Kidney (tissue), 22 donors: ENCODE measurements at places on chromosomes 5 and 9. TPM values are rescaled to one million over a fixed set of nuclear protein-coding genes. Genes with fewer than 3 reads are reported as not detected.

DNA sequence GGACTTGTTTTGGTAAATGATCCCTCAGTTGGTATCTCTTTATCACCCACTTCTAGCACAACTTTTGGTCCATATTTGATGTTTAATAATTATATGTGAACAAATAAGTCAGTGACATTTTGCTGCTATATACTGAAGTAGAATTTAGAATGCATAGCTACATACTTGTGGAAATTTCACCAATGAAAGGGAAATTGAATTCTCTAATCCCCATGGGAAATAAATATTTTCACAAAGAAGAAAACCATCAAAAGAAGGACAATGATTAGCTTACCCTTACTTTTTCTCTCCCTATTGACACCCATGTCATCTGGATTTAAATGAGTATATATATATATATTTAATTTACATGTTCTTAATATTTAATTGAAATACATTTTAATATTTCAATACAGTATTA is 94.3 kb upstream of the DAB2 start:
- DNase-seq: no peak

DNA sequence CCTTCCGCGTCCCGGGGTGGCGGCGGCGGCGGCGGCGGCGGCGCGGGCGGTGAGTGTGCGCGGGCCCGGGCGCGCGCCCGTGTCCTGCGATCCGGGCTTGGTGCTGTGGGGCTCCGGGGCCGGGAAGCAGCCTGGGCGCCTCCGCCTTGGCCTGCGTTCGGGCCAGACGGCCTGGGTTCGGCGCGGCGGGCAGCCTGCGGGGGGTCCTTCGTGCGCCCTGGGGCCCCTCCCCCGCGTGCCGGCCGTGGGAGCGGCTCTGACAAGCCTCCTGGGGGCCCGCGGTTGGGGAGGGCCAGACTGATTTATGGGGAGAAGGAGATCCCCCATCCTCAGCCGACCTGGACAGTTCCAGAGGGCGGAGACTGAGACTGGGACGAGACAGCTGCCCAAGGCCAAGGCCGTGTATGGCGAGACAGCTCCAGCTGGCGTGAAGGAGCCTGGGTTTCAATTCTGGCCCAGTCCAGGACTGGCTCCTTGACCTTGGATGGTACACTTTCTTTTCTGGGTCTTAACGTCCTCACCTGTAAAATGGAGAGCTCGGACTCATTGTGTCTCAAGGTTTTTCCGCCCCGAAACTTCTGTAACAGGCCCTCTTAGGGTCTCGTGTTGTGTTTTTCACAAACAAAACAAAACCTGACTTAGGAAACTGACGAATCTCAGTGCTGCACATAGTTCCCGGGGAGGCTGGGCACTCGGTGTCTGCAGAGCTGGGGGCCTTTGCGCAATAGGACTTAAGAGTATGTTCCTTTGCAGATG is 603 bp downstream of the TMEM268 start:
- DNase-seq: peak; percentile 90

DNA sequence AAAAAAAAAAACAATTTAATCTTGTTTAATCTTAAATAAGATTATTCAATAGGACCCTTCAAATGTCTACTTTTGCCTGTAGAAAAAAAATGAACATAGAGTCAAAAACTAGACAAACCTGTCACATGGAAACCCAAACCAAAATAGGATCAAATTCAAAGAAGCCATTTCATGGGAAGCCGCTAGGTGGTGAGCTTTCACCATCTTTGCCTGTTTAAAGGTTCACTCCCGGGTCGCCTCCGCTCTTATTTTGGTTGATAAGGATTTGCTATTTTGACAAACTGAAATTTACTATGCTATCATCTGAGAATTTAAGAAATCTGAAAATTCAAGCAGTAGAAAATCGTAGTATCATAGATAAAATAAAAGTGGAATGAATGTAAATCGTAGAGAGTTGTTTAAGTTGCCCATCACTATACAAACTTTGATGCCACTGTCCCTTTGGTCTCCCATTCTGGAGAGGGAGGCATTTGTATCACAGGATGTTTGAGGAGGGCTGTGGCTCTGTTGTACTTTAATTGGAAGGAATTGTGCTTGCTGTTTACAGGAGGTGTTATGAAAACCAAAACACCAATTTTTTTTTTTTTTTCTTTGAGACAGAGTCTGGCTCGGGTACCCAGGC is 43.5 kb upstream of the DNAH5 start:
- DNase-seq: no peak

GRCh38 chr5:3009605-3010004 is 258.1 kb upstream of the IRX2 start:
- no peak for DNase-seq

DNA sequence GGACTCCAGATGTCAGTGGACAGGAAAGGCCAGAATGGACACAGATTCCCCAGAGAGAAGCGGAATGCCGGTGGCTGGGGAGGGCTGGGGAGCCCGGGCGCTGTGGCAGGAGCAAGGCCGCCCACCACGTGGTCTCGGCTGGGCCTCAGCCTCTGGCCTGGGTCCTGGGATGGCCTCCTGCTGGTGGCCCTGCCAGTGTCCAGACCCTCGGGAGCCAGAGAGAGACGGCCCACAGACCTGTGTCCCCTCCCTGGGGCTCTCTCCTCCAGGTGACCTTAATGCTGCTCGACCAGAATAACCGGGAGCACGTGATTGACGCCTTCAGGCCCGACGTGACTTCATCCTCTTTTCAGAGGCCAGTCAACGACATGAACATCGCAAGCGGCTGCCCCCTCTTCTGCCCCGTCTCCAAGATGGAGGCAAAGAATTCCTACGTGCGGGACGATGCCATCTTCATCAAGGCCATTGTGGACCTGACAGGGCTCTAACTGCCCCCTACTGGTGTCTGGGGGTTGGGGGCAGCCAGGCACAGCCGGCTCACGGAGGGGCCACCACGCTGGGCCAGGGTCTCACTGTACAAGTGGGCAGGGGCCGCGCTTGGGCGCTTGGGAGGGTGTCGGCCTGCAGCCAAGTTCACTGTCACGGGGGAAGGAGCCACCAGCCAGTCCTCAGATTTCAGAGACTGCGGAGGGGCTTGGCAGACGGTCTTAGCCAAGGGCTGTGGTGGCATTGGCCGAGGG is 19.0 kb downstream of the FBXW5 start:
- DNase-seq: no peak

- no peak for DNase-seq
These were observed 17.8 kb downstream of the RGS3 start for GRCh38 chr9:113481176-113481787.

DNA sequence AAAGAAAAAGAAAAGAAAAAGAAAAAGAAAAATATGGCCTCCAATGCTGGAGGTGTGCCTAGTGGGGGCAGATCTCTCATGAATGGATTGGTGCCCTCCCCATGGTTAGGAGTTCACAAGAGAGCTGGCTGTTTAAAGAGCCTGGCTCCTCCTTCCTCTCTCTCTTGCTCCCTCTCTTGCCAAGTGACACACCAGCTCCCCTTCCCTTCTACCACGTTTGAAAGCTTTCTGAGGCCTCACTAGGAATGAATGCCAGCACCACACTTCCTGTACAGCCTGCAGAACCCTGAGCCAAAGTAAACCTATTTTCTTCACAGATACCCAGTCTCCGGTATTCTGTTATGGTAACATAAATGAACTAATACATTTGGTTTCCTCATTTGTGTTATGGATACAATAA is 14.4 kb upstream of the GALNT10 start:
- no peak for DNase-seq

- DNase-seq: no peak
These were observed 137.9 kb upstream of the TRIM32 start for GRCh38 chr9:116549061-116549664.

GRCh38 chr9:69376651-69377050 is 51.6 kb downstream of the ENTREP1 start:
- DNase-seq: no peak

DNA sequence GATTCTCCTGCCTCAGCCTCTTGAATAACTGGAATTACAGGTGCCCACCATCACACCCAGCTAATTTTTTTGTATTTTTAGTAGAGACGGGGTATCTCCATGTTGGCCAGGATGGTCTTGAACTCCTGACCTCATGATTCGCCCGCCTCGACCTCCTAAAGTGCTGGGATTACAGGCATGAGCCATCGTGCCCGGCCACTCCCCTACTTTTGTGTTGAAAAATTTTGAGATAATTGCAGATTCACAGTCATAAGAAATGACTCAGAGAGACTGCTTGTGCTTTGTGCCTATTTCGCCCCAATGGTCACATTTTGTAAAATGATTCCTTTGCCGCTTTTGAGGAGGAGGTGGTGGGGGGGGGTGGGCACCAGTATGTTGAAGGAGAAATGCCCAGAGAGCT is 48.1 kb upstream of the SH3PXD2B start:
- DNase-seq: no peak

DNA sequence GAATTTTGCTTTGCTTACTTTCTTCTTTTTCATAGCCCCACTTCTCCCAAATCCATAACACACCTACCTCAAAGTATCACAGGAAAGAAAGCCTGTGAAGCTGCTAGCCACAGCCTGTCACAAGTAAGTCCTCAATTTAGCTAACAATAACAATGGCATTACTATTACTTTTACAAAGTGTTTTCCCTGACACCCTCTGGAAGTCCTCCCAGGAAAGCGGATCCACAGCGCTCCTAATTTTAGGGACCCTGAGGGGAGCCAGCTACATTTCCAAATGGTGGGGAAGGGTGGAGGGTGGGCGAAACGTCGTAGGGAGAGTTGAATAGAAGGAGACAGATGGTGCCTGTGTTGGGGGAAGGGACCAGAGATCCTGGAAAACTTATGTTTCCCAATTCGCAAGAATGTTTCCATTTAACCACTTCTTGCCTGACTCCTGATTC is 523 bp upstream of the WWC1 start:
- DNase-seq: no peak

- no peak for DNase-seq
These were observed 298.0 kb upstream of the MSX2 start for GRCh38 chr5:174426388-174426787.

GRCh38 chr5:170327168-170327567 is 29.6 kb upstream of the LCP2 start:
- no peak for DNase-seq

DNA sequence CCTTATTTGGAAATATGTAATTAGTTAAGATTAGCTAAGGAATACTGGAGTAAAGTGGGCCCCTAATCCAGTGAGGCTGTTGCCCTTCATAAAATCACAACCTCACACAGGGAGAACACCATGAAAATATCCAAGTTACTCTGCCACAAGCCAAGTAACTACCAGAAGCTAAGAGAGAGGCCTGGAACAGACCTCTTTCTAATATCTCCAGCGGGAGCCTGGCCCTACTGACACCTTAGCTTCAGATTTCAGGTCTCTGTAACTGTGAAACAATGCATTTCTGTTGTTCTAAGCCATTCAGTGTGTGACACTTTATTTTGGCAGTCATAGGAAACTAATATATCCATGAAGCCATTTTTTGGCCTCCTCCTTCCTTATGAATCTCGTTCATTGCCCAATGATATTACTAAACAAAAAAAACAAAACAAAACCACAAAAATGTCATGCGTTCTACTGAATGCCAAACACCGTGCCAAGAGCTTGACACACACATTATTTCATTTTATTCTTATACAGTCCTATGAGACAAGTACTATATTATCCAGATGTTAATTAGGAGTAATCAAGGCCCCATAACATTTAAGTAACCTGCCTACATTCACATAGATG is 699.0 kb downstream of the MAT2B start:
- DNase-seq: no peak

GRCh38 chr5:126865299-126865698 is 88.4 kb downstream of the LMNB1 start:
- no peak for DNase-seq

- DNase-seq: no peak
These were observed 111.4 kb downstream of the LHX2 start for GRCh38 chr9:124122813-124123462.

DNA sequence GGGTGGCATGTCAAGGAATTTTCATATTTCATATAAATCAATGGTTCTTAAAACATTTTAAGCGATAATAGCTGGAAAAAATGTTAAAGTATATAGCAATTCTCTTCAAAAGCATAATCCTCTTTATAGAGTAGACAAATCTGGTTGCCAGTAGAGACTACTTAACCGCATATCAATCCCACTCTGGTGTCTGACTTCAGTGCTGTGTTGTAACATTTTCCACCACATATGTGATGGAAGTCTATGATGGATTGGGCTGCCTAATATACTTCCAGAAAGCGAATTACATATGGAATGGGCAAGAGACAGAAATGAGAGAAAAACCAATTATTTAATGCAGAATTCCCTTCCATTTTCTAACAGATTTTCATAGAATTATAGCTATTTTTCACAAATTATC is 54.3 kb downstream of the FBN2 start:
- DNase-seq: no peak

- no peak for DNase-seq
These were observed 175.1 kb downstream of the CD180 start for GRCh38 chr5:67021521-67021920.

DNA sequence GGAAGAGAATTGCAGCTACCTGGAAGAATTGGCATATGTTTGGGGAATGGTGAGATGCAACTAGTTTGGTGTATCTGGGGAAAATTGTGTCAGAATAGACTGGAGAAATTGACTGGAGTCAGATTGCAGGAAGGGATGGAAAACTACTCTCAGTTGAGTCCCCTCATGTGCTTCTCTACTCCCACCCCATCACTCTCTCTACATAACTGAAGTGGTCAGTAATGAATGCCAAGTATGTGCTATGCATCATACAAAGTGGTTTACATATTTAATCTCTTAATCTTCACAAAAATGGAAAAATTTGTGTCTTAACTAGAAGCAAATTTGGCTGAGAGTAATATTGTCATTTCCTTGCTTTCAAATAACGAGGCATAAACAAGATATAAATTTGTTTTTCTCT is 146.4 kb upstream of the TNC start:
- DNase-seq: no peak

DNA sequence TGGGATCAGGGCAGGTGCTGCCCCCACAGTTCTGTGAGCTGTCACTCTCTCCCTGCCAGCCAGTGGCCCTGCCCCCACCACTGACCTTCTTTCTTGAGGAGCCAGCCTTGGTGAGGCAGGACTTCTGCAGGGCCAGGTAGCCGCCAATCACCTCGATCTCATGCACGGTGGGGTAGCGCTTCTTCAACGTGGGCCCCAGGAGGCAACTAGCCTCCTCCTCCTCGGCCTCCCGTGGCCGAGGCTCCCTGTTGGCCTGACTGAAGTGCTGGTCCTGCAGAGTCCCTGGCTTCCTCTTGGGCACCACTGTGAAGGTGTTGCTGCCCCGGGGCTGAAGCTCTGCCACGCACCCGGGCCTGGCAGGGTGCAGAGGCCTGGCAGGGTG is 1.6 kb downstream of the TPRN start:
- no peak for DNase-seq

The CMYA5 gene
- 6.1 TPM for total RNA-seq

The SPINK5 gene
- total RNA-seq: 0.91 TPM

The PCAT7 gene
- total RNA-seq: 0.28 TPM

The TAF11L13 gene
- not detected for total RNA-seq

The LMNB1 gene
- total RNA-seq: 10.3 TPM

The PCDHA4 gene
- total RNA-seq: 4.1 TPM

The SPATA24 gene
- total RNA-seq: 6.8 TPM

The DMGDH gene
- 10.4 TPM for total RNA-seq

The RMI1 gene
- total RNA-seq: 6.2 TPM

The TAF1L gene
- not detected for total RNA-seq
